Karpas-422 (cell line): ENCODE measurements at places on chromosomes 6 and 20. TPM values are rescaled to one million over a fixed set of nuclear protein-coding genes. Genes with fewer than 3 reads are reported as not detected.

PAK1IP1 gene
- 12.3 and 14.3 TPM in 2 replicates for total RNA-seq

DNA sequence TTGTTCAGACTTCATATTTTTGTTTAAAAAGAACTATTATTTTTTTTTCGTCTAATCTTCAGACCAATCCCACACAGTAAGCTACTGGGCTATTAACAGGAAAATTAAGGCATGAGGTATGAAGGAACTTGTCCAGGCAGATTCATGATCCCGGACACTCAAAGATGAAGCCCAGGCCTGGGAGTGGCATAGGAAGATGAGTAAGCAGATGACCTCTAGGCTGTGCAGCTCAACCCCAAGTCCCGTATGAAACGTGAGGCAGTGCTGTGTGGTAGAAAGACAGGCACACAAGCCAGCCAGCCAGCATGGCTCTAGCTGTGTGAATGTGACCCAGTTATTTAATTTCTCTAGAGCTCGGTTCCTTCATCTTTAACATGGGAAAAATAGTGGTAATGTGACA lies 231.9 kb downstream of the CLIC5 start:
- no peaks in the 10 kb centered on the region for H3K4me1 ChIP-seq
- H3K27ac ChIP-seq, result no peak overlapping the region
- no peak overlapping the region for H3K4me3 ChIP-seq
- DNase-seq, result no peak
- no peaks in the 10 kb centered on the region for H3K27me3 ChIP-seq

CDH26 gene
- total RNA-seq, result 0.22 TPM in 1 of 2 replicates, not detected in the other

DNA sequence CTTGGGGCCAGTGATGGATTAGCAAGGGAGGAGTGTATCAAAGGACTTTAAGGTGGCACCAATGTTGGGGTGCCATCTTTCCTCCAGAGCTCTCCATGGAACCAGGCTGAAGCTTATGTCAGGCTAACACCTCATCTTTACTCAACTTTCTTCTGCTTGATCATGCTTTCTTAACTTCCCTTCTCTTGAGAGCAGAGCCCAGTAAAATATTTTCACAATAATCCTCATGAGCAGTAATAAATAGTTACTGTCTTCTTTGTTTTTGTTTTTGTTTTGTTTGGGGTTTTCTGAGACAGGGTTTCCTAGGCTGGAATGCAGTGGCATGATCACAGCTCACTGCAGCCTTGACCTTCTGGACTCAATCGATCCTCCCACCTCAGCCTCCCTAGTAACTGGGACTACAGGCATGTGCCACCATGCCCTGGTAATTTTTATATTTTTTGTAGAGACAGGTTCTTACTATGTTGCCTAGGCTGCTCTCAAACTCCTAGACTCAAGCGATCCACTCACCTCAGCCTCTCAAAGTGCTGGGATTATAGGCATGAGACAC lies 127.9 kb upstream of the TOP1 start:
- H3K4me3 ChIP-seq, result no peak overlapping the region
- H3K36me3 ChIP-seq, result no peaks in the 10 kb centered on the region
- DNase-seq, result no peak
- no peak overlapping the region for H3K27ac ChIP-seq

DNA sequence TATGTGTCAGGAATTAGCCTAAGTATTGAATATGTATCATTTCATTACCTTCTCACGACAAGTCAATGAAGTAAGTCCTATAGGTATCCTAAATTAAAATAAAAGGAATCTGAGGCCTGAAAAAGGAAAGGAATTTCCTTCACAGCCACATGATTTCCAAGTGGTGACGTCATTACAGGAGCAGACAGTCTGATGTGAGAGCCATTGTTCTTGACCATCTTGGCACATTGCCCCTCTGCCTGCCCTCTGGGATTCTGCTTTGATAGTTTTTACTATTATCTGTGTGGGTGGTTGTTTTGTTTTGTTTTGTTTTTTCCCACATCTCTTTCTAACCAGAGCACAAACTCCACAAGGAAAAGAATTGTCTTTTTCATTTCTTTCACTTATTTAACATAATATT lies 219.8 kb upstream of the UFL1 start:
- H3K36me3 ChIP-seq, result no peaks in the 10 kb centered on the region
- no peak overlapping the region for H3K27ac ChIP-seq
- no peaks in the 10 kb centered on the region for H3K4me1 ChIP-seq
- no peak overlapping the region for H3K4me3 ChIP-seq

GRCh38 chr6:6395581-6396197 lies 75.2 kb upstream of the F13A1 start:
- H3K27me3 ChIP-seq, result no peaks in the 10 kb centered on the region
- no peak for DNase-seq
- H3K27ac ChIP-seq, result no peak overlapping the region
- peaks cover 41% of the 10 kb centered on the region for H3K4me1 ChIP-seq
- H3K36me3 ChIP-seq, result no peaks in the 10 kb centered on the region

BHLHE23 gene
- total RNA-seq, result not detected in 2 replicates
